Stimulated activated naive CD4-positive, alpha-beta T cell (primary cell): ENCODE measurements at places on chromosomes 3 and 15.

DNA sequence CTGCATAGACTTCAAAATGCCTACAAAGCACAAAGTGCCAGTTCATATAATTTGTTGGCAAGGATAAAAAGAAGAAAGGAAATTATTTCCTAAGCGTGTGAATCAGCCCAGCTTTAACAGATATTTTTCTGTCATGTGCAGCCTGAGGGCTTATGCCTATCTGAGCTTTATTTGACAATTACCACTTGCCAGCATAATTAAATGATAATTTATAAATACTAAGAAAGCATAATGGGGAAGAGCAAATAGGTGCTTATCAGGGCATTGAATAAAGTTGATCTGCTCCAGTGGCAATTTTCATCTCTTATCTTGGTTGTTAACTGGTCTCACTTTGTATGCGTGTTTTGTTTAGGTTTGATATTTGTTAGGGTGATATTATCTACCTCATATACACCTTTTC is 313.4 kb upstream of the DNAJC19 start:
- DNase-seq: no peak

DNA sequence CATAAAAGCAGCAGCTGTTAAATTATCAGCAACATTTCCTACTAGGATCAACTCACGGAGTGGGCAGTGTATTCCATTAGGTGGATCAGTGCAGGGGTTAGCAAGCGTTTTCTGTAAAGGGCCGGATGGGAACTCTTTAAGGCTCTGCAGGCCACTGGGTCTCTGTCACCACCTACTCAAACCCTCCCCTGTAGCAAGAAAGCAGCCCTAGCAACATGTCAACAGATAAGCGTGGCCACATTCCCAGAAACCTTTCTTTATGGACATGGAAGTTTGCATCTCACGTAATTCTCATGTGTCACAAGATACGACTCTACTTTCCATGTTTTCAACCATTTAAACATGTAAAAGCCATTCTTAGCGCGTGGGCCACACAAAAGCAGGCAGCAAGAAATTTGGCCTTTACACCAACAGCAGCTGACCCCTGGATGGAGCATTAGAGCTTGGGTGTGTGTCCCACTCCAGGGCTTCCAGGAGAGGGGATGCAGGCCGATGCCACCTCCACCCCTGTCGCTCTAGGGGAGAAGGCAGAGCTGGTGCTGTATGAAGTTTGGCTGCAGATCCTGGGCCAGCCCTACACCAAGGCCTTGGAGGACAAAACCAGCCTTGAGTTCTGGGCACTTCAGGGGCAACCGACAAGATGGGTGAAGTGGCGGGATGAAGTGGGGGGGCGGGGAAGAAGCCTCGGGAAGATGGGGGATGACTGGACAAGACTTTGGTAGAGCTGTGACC is 48.2 kb upstream of the CSPG4 start:
- DNase-seq: no peak

DNA sequence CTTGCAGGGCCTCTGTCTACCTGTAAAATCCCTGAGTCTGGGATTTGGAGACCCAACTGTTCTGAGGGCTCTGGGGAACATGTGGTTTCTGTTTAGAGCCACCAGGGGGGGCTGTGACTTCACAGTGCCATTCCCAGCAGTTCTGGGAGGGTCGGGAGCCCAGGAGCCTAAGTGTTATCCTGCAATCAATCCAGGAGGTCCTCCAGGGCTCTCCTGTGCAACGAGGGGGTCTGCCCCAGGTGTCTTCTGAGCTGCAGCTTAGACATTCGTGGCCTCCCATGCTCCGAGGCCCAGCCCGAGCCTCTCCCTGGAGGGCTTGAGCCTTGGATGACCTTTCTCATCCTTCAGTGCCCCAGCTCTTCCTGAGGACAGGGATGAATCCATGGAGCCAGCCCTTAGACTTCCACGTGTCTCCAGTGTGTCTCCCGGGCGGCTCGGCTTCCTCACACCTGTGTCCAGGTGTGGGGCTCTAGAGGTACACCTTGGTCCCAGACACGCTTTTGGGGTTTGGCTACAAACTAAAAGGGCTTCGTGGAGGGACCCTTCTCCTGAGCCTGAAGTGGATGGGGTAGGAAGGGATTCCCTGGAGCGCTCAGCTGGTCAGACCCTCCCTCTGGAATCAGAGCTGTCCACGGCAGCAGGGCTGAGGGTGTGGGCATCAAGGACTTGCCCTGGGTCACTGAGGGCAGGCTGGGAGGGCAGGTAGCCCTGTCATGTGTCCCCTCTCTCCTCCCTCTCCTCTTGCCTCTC is 20.3 kb upstream of the ABTB1 start:
- no peak for DNase-seq

DNA sequence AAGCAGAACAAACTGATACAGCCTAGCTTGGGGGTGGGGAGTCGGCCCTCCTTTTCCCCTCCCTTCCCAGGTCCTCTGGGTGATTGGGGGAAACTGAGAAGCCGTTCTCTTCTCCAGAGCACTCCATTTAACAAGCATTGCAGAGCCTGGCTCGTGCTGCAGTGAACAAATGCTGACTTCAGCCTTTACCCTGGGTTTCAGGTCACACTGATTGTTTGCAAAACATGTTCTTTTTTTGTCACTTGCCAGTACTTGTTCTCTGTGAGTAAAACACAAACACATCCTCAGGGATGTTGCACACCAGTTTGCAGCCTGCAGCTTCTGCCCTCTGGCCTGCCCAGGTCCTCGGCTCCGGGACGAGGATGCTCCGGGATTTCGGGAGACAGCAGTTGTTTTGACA is 132.8 kb downstream of the PGPEP1L start:
- no peak for DNase-seq

- no peak for DNase-seq
Measured at GRCh38 chr3:78912687-78913086, 855.1 kb downstream of the ROBO1 start.

DNA sequence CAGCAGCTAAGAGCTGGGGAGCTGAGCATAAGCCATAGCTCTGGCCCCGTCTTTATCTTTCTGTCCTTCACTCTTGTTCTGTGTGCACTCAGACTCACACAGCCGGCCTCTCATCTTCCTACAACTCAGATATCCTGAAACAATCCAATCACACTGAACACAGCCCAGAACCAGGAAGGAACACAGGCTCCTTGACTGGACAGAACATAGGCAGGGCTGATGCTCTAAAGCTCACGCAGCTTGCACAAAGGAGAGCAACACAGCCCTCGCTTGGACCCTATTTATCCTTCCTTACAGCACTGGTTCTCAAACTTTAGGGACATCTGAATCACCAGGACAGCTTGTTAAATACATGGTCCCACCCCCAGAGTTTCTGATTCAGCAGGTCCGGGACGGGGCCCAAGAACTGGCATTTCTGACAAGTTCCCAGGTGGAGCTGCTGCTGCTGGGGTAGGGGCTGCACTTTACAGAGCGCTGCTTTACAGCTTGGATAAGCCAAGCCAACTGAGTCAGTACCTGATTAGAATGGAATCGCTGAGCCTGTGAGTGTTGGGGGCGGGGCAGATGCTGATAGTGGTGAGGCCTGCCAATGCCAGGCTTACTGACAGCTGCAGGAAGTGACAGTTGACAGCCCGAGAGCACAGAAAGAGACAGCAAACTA is 65.1 kb downstream of the MRPL46 start:
- DNase-seq: peak; percentile 1

DNA sequence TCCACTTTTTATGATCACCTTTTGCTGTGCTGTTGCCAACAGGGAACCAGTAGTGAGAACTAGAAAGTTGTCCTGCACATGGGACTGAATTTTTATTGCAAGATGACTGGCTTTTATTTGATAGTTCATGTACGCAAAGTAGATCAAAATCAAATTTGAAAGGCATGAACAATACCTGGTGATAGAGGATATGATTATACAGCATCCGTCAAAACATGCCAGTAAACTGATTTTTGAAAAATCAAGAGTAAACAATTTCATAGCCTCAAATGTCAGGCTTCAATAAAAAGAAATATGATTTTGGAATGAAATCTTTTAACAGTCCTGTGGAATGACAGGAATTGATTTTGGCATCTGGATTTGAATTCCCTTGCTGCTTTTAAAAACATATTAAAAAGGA is 219.6 kb upstream of the LRRN1 start:
- no peak for DNase-seq

DNA sequence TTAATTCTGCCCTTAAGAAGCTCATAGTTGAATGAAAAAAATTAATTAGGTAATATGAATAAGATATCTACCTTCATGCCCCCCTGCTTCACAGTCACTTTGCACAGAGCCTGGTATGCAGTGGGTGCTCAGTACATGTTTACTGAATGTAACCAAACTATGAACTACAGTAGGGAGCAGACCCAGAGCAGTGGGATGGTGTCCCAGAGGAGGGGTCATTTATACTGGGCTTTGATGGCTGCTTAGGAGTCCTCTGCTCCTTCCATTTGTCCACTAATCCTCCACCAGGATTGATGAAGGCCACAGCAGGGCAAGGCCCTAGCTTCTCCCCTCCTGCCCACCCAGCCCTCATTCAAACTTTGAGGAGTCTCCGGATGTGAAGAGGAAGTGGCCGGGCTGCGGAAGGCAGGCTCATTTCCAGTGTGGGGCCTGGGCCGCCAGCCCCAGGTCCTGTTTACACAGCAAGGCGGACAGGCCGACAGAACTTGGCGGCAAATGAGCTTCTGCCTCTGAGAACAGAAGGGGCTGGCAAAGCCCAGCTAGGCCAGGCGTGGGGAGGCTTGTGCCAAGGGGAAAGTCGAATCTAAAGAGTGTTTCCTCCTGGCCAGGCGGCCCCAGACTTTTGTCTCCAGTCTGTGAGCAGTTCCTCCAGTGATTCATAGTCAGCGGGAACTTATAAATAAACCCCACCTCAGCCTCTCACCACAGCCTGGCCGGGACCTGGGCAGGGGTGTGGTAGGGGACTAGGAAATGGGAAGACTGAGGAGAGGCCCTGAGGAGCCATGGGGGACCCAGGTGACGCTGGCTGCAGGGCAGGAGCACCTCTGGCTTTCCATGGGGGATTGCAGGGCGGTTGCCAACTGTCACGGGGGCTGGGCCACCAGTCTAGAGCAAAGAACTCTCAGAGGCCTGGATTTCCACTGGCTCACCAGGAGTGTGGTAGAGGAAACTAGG is 51.6 kb upstream of the LCTL start:
- no peak for DNase-seq

- DNase-seq: no peak
Measured at GRCh38 chr3:192090586-192090985, 629.6 kb downstream of the PYDC2 start.

DNA sequence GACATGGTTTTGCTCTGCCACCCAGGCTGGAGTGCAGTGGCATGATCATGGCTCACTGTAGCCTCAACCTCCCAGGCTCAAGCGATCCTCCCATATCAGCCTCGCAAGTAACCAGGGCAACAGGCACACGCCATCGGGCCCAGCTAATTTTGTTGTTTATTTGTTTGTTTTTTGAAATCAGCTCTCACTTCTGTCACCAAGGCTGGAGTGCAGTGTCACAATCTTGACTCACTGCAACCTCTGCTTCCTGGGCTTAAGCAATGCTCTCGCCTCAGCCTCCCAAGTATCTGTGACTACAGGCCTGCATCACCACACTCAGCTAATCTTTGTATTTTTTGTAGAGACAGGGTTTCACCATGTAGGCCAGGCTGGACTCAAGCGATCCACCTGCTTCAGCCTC is 26.3 kb upstream of the PLCH1 start:
- no peak for DNase-seq

DNA sequence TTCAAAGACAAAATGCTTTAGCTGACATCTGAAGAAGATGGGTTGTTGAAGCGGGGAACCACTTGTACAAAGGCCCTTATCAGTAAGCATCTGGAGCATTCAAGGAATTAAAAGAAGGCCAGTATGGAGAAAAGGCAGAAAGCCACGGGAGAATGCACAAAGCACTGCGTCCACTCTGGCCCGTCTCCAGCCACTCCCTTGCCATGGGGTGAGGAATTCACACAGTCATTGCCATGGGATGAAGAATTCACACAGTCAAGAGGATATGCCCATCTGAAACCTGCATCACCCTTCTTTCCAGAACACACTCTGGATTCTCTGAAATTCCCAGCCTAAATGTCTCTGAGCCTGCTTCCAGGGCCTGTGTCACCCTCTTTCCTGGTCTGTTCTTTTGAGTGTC is 26.7 kb upstream of the STAG1 start:
- no peak for DNase-seq

DNA sequence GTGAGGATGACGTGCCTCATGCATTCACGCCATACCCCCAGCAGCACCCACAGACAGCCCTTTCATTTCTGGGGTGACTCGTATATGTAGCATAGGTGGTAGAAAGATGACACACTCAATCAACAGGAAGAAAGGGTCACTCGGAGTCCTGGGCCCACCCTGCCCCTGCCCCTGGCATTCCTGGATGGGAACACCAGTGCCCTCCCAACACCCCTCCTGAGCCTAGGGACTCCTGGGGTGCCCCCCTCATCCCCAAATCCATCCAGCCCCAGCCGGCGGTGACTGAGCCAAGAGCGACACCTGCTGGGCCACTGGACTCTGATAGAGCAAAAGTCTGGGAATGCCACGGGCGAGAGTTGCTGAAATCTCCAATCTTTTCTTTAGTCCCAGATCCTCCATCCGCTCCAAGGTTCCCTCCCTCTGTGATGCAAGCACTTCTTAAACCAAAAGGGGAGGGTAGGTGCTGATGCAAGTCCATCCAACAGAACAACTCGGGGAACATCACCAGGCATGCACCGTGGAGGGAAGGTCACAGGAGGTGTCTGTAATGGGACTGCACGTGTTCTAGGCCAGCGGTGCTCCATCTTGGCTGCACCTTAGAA is 31.1 kb downstream of the ACAN start:
- no peak for DNase-seq

GRCh38 chr15:77044228-77045042 is 26.5 kb downstream of the TSPAN3 start:
- no peak for DNase-seq

DNA sequence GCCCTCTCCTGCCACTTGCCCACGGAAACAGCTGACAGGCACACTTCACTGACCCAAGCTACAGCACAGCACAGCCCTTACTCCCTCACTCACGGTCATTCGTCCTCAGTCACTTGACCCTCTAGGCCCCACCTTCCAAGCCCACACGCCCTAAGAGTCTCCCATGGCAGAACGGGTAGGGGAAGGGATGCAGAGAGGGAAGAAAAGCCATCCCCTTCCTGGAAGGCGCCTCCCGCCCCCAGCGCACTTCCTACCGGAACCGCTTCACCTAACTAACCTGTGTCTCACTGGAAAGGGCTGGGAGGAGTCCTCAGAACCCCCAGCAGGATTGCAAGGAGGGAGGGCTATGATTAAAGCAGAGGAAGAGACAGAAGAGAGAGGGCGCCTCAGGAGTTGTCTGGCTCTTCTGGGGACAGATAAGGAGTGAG is 22.9 kb downstream of the EPHB3 start:
- no peak for DNase-seq

DNA sequence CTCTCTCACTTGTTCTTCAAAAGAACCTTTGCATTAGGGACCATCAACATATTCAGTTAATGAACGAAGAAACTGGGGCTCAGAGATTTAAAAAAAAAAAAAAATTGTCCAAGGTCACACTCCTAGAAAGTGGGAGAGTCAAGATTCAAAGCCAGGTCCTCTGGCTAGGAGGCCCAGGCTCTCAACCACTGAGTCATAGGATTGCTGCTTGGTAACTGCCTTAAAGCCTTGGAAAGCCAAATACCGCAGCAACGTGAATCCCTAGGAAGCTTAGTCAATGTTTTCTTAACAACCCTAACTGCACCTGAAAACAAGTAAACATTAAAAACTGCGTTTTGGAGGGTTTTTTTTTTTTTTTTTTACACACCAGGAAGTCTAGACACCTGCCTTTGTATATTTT is 156.8 kb downstream of the WNT5A start:
- DNase-seq: no peak
